ENCODE measurements at places on chromosomes 5 and 9.

- no peak for DNase-seq
These were observed 273.3 kb upstream of the ANKRD55 start for GRCh38 chr5:56506211-56506965.

DNA sequence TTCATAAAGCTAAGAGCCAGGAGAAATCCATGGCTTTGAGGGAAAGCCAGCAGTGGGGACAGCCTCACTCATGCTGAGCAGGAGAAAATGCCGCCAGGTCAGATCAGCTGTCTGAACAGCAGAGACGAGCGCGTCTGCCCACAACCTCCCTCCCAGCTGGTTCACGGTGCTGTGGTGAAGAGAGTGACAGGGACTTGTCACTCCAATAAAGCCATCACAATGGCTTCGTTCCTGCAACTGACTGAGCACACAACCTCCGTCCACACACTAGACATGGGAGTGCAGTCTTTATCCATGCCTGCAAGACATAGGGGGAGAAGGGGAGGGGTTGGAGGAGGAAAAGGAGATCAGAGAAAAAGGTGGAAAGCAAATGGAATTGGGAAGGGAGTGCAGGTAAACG is 206.9 kb downstream of the GABBR2 start:
- DNase-seq = no peak

DNA sequence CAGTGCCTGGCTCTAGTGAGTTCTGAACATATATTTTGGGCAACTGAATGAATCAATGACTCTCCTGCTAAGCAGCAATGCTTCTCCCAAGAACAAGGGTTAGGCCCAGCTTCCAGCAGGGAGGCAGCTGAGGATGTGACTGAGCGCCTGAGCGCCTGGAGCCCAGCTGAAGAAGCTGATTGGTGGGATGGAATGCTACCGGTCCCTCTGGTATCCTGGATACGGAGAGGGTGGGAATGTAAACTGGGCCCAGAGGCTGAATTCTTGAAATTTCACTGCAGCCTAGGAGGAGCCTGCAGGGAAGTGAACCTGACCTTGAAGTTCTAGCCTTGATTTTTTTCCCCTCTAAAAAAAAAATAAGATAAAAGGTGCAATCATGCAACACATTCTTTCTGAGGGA is 43.2 kb downstream of the WWC1 start:
- no peak for DNase-seq

GRCh38 chr5:159100782-159101646 is 1.3 kb upstream of the EBF1 start:
- DNase-seq = no peak

DNA sequence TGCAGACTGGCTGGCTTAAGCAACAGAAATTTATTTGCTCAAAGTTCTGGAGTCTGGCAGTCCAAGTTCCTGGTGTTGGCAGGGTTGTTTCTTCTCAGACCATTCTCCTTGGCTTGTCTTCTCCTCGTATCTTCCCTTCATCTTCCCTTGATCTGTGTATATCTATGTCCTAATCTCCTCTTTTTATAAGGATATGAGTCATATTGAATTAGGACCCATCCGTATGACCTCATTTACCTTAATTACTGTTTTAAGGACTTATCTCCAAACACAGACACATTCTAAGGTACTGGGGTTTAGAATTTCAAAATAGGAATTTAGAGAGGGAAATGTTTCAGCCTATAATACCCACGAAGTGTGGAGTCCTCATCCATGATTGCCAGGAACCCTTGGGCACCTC is 13.1 kb upstream of the LPAR1 start:
- DNase-seq = no peak

GRCh38 chr5:36435516-36435915 is 133.8 kb upstream of the RANBP3L start:
- DNase-seq = no peak

DNA sequence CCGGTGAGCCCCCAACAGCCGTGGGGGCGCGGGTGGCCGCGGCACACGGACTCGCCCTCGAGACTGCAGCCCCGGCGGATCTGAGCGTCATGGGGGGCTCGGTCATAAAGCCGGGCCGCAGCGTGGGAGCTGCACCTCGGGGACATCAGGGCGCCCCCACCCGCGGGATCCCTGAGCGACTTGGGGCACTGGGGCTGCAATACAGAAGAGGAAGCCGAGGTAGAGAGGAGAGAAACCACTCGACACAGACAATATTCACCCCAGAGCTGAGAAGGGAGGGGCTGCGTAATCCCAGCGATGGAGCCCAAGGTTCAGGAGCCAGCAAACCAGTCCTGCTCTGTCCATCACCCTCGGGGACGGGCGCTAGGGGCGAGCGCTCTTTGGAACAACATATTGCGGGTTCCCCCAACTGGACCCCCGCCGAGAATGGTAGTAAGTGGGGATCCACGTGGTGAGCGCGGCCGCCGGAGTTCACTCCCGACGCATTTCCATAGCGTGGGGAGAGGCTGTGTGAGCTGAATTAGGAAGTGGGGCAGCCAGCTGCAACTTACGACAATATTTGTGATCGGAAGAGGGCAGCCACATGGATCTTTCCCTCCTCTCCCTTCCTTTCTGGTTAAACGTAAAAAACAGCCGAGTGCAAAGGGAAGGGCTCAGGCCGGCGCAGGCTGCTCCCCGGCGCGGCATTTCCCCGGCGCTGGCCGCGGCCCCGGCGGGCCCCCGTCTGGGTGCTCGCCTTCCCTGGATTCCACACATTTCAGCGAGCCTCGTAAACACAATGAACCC is 9.9 kb downstream of the PTCH1 start:
- peak; percentile 74 for DNase-seq

DNA sequence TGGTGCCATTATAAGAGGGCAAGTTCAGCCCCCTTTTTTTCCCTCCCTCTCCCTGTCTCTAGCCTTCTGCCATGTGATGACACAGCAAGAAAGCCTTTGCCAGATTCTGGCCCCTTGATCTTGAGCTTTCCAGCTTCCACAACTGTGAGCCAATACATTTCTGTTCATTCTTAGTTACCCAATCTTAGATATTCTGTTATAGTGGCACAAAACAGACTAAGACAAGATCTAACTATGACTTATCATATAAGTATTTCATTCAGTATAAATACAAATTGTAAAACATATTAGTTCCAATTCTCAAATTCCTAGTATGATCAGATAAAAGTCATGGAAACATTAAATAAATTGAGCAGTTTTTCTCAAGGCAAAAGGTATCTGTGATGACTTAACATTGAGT is 276.3 kb downstream of the COX7C start:
- no peak for DNase-seq

DNA sequence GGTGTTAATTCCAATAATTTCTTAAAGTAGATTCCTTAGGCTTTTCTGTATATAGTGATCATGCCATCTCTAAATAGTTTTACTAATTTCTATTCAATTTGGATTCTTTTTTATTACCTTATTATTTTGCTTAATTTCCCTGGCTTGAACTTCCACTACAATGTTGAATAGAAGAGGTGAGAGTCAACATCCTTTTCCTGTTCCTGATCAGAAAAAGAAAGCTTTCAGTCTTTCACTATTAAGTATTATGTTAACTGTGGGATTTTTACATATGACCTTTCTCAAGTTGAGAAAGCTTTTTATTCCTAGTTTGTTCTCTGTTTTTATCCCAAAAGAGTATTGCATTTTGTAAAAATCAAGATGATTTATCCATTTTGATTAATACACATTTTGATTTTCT is 574.5 kb upstream of the TLE4 start:
- peak; percentile 74 for DNase-seq

GRCh38 chr5:158162479-158163034 is 303.6 kb upstream of the CLINT1 start:
- DNase-seq = no peak

DNA sequence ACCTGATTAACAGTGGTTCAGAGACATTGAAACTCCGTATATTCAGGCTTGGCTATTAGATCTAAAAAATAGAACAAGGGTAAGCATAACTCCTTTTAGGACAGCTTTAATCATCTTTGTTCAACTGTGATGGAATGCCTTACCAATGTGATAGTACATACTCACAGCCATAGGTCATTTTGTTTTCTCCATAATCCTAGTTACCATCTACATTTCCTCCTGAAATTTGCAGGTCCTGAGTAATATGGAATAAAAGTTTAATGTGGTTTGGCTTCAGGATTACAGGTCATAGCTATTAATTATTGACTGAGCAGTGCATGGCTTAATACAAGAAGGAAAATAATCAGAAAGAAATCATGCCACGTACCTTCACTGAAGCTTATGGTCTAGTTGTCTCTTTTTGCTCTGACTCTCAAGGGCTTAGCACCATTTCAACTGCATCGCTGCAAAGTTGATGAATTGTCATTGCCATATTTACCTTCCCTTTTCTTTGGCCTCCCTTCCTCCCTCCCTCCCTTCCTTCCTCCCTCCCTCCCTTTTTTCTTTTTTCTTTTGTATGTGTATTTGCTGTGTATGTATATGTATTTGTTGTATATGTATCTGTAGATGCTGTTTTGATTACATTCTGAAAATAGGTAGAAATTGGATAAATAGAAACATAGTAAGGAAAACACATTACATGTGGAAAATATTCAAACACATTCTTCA is 250.9 kb upstream of the ZNF608 start:
- no peak for DNase-seq

- DNase-seq = peak; percentile 44
These were observed 26.9 kb downstream of the DAP start for GRCh38 chr5:10734037-10734709.

DNA sequence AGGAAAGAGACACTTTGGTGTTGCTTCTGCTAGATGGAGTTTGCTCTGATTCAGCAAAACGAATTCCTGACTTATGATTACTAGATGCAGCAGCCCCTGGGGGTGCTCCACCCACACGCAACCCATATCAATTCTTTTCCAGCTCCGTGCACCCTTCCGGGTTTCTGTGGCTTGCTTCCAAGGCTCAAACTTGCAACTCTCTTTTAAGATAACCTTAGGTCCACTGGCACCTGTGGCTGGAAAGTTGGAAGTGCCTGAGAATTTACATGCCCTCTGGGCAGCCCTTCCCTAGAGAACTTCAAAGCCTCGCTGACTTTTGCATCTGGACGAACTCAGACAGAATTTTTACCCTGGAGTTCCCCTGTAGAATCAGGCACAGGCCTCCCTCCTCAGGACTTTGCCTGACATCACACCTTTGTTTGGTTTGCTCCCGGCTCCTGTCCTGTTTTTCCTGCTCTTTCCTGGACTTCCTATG is 224.9 kb downstream of the SNX18 start:
- peak; percentile 62 for DNase-seq

DNA sequence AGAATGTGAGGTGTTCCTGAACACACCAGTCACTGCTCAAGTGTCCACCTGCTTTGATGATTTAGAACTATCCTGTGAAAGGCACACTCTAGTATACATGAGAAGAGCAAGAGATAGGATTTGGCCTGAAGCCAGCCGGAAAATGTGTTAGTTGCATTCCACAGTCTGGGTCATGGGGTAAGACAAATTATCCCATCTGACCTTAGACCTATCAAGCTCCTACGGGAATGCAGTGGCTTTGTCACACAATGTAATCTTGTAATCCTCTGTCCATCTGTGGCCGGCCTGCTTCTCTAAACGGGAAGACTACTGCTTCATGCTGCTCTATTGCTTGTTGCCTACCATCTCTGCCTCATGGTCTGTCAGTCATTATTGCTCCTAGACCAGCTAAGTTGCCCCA is 92.4 kb upstream of the PRRC1 start:
- DNase-seq = no peak

- DNase-seq = peak; percentile 36
These were observed 122.8 kb upstream of the STC2 start for GRCh38 chr5:173451031-173451430.

DNA sequence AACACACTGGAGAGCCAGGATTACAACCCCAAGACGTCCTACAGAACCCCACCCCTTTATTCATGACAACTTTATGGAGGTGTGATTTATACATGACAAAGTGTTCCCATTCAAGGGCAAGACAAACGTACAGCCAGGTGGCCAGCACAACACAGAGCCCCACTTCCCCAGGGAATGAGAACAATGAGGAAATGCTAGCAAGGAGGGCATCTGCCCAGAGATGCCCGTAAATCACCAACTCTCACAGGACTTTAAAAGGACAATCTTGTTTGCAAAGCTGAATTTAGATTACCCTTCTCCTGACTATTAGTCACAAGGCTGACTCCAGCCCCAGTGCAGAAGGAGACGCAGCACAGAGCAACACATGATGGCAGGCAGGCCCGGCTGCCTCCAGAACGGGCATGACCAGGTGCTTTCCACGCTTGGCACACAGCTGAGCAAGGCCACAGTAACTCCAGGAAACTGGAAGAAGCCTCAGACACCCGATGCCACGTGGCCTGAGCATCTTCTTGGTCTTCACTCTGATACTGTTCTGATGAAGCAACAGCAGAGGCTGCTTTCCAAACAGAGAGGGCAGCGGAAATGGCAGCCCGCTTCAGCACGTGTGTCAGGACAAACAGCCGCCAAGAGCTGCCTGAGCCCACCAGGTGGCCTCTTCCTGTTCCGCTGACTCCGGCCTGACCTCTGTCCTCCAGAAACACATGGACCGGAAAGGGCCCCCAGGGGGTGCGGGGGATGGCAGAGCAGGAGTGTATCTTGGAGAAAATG is 51.4 kb downstream of the ROR2 start:
- peak; percentile 26 for DNase-seq

GRCh38 chr9:20591223-20591622 is 31.1 kb downstream of the MLLT3 start:
- DNase-seq = no peak

DNA sequence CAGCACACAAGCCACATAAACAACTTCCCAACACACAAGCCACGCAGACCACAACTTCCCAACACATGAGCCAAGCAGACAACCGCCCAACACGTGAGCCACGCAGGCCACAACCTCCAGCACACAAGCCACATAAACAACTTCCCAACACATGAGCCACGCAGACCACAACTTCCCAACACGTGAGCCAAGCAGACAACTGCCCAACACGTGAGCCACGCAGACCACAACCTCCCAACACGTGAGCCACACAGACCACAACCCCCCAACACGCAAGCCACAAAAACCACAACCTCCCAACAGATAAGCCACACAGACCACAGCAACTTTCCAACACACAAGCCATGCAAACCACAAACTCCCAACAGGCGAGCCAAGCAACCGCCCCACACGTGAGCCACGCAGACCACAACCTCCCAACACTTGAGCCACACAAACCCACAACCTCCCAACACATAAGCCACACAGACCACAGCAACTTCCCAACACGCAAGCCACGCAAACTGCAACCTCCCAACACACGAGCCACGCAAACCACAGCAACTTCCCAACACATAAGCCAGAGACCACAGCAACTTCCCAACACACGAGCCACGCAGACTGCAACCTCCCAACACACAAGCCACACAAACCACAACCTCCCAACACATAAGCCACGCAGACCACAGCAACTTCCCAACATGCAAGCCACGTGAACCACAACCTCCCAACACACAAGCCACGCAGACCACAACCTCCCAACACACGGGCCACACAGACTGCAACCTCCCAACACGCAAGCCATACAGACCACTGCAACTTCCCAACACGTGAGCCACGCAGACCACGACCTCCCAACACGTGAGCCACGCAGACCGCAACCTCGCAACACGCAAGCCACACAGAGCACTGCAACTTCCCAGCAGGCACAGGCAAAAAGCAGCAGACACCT is 10.1 kb downstream of the BRD9 start:
- DNase-seq = no peak

DNA sequence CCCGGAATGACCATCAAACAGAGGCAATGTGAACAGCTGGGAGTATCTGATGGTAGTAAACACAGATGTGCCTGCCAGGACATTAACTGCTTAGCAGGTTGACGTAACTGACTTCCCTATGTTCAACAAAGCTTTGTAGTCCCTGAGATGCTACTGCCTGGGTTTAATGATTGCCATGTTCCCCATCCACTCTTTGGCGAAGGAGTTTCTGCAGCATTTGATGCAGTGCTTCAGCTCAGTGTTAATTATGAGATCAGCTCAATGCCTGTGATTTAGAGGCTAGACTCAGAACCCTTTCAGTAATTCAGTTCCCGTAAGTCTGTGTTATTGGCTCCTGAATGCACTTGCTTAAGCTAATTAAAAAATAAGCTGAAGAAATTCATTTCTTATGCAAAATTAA is 547.3 kb upstream of the ZNF608 start:
- DNase-seq = no peak
